ENCODE measurements at places on chromosomes 7 and 10.

DNA sequence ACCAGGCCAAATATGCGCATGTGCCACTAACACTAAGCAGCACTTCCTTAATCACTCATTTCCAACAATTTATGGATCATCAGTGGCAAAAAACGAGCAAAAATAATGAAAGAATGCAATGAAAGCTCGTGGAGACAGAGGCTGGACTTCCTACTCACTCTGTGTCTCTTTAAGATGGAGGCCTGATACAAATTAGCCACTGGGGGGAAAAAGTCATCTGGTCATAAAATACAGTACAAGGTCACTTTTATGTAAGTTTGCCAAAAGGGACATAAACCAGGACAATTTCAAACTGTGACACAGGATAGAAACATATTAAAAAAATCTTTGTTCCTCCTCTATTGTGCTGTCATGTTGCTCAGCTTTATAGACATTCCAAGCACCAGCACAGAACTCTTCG is 101.7 kb downstream of the LMBR1 start:
- no peak for DNase-seq

DNA sequence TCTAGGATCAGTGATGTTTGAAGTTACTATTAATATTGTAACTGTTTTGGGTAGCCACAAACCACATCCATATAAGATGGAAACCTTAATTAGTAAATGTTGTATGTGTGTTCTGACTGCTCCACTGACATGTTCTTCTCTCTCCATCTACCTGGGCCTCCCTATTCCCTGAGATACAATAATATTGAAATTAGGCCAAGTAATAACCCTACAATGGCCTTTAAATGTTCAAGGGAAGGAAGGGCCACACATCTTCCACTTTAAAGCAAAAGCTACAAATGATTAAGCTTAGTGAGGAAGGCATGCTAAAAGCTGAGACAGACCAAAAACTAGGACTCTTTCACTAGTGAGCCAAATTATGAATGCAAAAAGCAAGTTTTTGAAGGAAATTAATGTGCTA is 176.4 kb upstream of the ANK3 start:
- no peak for DNase-seq

DNA sequence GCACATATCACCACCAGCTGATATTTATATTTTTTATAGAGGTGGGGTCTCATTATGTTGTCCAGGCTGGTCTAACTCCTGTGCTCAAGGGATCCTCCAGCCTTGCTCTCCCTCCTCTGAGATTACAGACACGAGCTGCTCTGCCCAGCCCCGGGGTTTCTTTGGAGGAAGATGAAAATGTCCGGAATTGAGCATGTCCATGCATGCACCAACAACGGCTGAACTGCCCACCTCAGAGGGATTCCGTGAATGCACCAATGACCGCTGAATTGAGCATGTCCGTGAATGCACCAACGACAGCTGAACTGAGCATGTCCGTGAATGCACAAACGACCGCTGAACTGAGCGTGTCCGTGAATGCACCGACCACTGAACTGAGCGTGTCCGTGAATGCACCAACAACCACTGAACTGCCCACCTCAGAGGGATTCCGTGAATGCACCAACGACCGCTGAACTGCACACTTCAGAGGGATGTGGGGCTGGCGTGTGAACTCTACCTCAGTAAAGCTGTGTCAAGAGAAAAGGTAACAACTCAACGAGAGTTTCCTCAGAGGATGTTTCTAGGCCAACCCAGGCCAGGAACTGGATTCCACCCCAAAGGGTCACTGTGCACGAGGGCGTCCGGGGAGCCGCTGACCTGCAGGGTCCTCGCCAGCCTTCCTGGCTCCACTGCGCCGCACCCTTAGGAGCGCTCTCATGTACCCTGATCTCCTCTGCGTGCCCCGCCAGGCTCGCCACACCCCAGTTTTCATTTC is 34.9 kb upstream of the INPP5A start:
- DNase-seq = no peak

DNA sequence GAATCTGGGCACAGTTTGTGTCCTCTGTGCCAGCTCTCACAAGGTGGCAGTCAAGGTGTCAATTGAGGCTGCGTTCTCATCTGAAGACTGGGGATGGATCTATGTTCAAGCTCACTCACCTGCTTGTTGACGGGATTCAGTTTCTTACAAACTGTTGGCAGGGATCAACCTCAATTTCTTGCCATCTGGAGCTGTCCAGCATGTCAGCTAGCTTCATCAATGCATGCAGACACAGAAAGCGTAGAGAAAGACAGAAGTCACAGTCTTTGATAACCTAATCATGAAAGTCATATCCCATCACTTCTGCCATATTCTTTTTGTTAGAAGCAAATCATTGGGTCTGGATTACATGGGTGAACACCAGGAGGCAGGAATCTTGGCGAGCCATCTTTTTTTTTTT is 32.0 kb upstream of the WAPL start:
- DNase-seq = no peak

DNA sequence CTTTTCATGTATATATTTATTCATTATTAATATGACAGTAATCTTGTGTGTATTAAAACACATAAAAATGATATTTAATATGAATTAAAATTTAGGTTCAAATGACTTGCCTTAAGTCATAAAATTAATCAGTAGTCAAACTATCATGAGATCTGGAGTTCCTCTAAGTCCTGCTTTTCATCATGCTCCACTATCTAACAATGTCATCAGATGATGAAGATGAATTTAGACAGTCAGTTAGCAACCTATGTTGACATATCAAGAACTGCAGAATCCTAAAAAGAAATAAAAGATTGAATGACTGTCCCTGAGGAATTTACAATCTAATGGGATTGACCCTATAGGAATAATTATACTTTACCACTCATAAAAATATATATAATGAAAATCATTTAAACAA is 7.1 kb downstream of the CABCOCO1 start:
- DNase-seq = no peak

GRCh38 chr10:126372396-126372795 is 15.9 kb downstream of the ADAM12 start:
- DNase-seq = no peak

GRCh38 chr7:41942468-41943093 is 239.7 kb upstream of the INHBA start:
- no peak for DNase-seq

GRCh38 chr7:9328296-9328695 is 894.9 kb downstream of the NXPH1 start:
- no peak for DNase-seq

DNA sequence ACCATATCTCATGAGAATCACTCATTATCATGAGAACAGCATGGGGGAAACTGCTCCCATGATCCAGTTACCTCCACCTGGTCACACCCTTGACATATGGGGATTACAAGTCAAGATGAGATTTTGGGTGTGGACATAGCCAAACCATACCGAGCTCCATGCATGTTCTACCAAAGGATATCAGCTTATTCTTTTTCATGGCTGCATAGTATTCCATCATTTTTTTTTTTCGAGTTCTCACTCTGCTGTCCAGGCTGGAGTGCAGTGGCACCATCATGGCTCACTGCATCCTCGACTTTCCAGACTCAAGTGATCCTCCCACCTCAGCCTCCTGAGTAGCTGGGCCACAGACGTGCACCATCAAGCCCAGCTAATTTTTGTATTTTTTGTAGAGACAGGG is 668.3 kb downstream of the GATA3 start:
- DNase-seq = no peak

DNA sequence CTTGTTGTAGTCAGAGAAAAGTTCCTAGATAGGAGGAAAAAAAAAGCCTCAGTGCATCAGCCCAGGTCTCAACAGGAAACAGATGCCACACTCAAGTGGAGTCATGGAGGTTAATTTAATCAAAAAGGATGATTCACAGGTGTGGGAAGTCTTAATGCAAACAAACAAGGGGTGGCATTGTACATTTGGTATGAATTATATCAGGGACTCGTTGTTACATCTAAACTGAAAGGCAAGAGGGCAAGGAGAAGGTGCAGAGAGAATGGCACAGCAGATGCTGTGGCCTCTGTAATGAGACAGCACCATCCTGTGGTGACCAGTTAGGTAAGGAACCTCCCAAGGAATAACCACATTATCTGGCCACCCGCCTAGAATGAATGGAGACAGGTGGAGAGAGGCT is 133.7 kb downstream of the PTPRZ1 start:
- no peak for DNase-seq

GRCh38 chr10:75672842-75673241 is 241.4 kb downstream of the LRMDA start:
- DNase-seq = no peak

DNA sequence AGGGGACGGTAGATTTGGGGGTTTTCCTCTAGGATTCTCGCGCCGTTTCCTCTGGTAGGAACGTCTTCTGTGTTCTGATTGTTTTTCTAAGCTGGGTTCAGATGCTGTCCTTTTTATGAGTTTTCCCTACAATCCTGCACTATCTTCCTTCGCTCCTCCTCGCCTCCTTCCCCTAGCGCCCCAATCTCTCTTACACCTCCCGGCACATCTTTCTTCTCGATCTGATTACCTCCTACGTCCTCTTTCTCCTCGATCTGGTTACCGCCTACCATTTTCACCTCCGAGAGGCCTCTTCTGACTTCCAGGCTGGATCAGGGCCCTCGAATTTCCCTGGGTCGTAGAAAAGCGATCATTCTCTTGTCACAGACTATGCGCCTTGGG is 413 bp downstream of the BUD31 start:
- DNase-seq = no peak

DNA sequence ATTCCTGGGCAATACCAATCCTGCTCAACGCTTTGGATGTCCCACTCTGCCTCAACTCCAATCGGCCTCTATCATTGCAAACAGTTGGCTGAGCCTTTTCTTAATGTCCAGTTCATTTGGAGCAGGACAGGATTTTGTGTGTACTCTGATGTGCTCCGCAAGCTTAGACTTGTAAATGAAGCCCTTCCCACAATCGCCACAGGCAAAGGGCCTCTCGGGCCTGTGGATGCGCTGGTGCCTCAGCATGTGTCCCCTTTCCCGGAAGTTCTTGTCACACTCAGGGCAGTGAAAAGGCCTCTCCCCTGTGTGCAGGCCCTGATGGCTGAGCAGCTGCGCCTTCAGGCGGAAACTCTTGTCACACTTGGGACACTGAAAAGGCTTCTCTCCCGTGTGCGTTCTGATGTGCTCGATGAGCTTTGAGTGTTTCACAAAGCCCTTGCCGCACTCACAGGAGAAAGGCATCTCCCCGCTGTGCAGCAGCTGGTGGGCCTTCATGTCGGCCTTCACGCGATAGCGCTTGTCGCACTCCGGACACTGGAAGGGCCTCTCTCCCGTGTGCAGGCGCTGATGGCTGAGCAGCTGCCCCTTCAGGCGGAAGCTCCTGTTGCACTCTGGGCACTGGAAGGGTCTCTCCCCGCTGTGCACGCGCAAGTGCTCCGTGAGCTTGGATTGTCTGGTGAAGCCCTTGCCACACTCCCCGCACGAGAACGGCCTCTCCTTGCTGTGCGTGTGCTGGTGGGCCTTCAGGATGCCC is 20.0 kb downstream of the ZNF786 start:
- no peak for DNase-seq

GRCh38 chr10:132110111-132110521 is 44.4 kb downstream of the JAKMIP3 start:
- peak; percentile 23 for DNase-seq

DNA sequence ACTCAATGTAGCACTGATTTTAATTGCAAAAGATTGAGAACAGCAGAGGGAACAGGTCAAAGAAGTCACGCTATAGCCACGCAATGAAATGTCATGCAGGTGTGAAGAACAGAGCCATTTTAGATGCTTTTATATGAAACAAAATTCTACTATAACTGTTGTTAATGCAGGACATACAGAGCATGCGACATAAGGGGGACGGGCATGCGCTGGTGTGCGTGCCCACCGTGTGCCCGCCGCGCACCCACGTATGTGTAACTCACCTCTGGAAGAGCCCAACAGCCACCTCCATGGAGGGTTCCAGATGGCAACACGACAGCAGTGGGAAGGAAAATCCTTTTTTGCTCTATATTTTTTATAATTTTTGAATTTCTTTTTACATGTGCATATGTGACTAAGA is 410.0 kb upstream of the RNF32 start:
- DNase-seq = no peak

DNA sequence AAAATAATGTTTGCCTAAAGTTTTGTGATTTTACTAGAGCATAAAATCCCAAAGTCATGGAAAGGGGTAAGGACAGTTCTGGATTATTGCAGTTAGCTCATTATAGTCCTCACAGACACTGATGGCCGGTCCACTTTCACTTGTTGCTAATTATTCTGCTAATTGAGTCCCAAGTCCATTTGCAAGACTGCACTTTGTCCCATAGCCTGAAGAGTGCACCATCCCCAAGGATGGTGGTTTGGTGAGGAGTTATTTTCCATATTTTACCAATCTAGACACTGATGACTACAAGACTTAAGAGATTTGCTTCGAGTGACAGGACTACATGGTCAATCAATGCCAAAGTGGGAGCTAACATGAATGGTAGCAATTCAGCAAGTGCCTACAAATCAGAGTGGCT is 181.8 kb upstream of the CACNA2D1 start:
- DNase-seq = no peak

DNA sequence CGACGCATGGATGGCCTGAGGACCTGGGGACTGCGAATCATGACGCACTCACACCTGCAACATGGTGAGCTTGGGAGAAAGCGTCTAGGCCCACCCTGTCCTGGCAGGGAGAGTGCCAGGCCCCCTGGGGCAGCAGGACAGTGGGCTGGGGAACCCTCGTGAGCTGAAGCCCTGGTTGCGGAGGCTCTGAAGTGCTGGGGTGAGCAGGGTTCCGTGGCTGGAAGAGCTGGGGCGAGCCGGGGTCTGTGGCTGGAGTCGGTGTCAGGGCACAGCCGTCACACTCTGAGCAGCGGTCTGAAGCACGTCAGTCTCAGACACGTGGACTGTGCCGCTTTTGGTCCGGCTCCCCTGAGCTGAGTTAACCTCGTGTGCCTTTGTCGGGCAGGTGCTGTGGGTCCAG is 4.7 kb downstream of the SUN1 start:
- DNase-seq = no peak

GRCh38 chr10:74889662-74889998 is 63.2 kb downstream of the KAT6B start:
- DNase-seq = no peak

GRCh38 chr10:63241841-63242281 is 108.7 kb downstream of the NRBF2 start:
- no peak for DNase-seq

GRCh38 chr10:62039954-62040353 is 138.5 kb downstream of the ARID5B start:
- DNase-seq = no peak

- no peak for DNase-seq
These were observed 16.8 kb downstream of the OSBPL3 start for GRCh38 chr7:24963218-24963617.

DNA sequence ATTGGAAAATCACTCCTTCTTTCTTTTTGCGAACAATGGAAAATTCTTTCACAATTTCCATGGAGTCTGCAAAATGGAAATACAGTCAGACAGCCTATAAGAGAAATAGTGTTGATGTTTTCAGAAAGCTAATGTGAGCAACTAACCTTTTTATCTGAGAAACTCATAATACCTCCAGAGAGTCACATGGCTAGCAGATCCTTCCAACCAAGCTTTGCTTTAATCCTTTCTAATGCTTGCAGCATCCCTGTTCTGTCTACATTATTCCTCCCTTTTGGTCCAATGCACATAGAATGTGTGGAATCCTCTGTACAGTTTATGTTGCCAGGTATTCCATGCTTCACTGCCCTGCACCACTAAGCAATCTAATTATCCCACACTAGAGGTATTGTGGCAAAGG is 717.5 kb upstream of the LRRN3 start:
- no peak for DNase-seq

Measured in Peyer's patch (tissue), 4 donors.